ENCODE measurements at places on chromosomes 3 and 15. TPM values are rescaled to one million over a fixed set of nuclear protein-coding genes. Genes with fewer than 3 reads are reported as not detected.

BAHD1 gene
- total RNA-seq, result 3.4 TPM

PLIN1 gene
- total RNA-seq, result under 0.01 TPM

CHL1 gene
- not detected for total RNA-seq

CDAN1 gene
- 7.9 TPM for total RNA-seq
